ENCODE measurements at places on chromosomes 12 and 14.

DNA sequence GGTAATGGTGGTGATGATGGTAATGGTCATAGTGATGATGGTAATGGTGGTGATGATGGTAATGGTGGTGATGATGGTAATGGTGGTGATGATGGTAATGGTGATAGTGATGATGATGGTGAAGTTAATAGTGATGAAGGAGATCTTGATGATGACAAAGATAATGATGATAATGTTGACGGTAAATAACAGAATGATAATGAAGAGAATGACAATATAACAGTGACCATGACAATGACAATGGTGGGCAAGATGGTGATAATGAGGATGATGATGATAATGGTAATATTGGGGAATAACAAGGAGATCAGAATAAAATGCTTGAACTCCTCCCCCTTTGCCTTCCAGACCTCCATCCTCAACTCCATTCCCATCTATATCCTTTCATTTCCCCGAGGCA is 233.3 kb upstream of the SFSWAP start:
- DNase-seq = no peak

DNA sequence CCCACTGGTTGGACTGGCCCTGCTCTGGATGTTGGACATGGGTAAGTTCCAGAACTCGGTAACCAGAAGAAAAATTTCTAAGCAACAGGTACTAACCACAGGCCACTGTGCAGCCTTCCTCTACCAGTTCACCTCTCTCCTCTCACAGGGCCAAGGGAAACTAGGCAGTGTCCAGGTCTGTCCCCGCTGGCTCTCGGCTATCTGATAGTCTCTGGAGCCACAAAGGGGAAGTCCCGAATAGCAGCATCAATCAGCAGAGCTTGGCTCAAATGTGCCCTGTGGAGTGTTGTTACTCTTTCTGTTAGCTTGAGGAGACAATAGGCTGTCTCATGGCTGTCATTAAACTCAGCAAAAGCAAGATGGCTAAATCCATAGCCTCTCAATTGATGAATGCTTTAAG is 73.2 kb downstream of the TSPAN11 start:
- no peak for DNase-seq

GRCh38 chr12:94171595-94171930 is 23.2 kb downstream of the PLXNC1 start:
- no peak for DNase-seq

DNA sequence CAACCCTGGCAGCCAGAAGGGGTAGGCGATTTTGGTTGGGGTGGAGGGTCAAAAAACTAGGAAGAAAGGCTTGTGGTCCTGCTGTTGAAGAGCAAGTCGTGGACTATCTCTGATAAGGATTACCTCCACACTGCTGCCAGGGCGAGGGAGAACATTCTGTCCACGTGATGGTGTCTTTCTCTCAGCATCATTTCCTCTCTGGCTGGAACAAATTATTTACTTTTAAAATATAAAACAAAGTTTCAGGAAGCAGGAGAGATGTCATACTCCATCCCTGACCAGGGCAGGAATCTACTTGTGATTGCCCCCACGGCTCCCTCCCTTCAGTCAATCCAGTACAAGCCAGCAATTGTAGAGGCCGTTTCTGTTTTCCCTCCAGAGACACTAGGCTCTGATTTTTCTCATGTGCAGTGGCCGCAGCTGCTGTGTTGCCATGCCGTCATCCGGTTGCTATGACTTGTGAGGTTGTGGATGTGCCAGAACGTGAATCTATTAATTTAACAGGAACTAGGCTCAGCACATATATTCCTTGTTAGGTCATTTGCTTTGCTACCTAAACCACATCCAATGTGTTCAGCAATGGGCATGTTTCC is 61.5 kb upstream of the PTGR2 start:
- no peak for DNase-seq

DNA sequence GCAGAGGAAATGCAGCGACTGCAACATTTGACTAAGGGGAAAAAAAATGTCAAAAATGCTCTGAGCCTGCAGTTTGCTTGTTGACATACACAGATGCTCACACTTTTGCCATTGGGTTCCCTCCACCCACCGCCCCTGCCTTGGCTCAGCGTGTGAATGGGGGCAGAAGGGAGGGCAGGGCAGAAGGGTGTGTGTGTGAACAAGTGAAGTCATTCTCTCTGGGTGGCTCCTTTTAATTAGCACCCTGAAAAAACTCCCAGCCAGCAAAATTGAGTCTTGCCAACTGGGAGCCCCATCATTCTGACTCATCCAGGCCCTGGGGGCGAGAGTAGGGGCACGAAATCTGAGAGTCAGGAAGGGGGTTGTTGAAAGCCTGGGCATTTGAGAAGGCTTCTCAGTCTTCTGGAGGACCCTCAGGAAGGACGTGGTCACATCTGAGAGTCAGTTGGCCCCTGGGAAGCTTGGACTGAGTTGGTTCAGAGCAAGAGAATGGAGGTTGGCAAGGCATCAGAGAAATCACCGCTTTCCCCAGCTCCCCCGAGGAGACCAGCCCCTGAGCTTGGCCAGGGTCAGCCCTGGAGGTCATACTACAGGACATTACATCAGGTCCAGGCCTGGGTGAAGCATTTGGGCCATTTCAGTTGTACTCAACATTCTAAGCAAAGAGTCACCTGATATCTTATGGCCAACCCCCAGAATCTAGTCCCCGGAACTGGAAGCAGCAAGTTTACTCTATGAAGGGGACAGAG is 22.7 kb upstream of the KRT78 start:
- DNase-seq = no peak

DNA sequence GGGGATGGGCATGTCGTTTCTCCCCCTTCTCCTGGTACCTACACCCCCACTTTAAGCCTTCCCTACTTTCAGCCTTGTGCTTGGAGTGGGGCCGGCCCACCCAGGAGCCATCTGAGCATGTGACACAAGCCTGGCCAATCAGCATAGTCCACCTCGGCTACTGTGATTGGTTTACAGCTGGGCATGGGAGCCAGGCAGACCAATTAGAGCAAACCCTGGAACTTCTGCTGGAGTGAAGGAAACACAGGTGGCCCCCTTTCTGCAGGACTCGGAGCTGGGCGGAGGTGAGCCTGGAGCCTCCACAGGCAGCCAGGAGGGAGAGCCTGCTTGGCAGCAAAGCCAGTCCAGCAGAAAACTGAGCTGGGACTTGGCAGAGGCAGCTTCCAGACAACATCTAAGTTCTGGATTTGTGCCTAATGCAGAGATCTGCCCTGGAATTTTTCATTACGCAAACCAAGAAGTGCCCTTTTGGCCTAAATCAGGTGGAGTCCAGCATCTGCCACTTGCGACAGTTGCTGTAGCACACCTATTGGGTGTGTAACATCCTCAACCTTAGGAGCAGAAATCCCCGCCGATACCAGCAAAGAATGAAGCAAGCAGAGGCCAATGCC is 59.5 kb downstream of the SCARB1 start:
- no peak for DNase-seq

- no peak for DNase-seq
Measured at GRCh38 chr12:34363050-34363673, 340.9 kb downstream of the ALG10 start.

- peak; percentile 64 for DNase-seq
Measured at GRCh38 chr14:106436310-106436905, 910.0 kb downstream of the TMEM121 start.

DNA sequence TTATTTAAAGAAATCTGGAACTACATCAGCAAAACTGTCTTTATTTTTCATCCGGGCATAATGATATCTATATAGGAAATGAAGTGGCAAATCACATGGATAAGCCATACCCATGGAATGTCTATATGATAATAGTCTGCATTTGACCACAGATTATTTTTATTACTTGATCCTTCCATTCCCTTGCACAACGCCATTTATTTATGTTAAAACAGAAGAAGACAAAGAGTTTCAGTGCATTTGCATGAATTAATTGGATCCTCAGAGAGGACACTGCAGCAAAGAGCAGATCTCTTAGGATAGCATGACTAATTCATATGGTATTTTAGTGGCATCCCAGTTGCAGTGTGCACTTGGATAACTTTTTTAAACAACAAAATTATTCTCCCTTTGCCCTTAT is 345.0 kb downstream of the CCDC91 start:
- no peak for DNase-seq

GRCh38 chr12:97142737-97143410 is 235.8 kb downstream of the NEDD1 start:
- DNase-seq = no peak

- no peak for DNase-seq
Measured at GRCh38 chr12:79782172-79782900, 91.6 kb upstream of the PAWR start.

GRCh38 chr12:68497702-68498101 is 113.0 kb upstream of the RAP1B start:
- DNase-seq = no peak

DNA sequence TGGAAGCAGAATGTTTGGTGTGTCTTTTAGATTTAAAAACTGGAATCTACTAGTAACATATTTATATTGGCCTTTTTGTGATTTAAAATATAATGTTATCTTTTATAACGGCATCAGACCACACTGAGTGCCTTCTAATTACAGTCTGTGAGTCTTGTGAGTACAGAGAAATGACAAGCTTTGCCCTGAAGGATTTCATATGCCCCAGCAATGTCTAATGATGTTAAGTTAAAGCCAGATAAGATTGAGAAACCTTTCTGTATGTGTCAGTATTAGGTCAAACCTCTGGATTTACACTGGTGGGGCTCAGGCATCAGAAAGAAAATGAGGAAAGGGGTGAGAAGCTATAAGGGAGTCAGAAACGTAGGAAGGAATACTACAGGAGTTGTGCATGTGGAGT is 25.2 kb downstream of the PLEKHA5 start:
- DNase-seq = no peak

- DNase-seq = no peak
Measured at GRCh38 chr12:106048676-106049075, 90.1 kb downstream of the NUAK1 start.

GRCh38 chr12:67747869-67748742 is 99.6 kb downstream of the DYRK2 start:
- no peak for DNase-seq

- DNase-seq = no peak
Measured at GRCh38 chr14:31950764-31951637, 126.1 kb upstream of the ARHGAP5 start.

DNA sequence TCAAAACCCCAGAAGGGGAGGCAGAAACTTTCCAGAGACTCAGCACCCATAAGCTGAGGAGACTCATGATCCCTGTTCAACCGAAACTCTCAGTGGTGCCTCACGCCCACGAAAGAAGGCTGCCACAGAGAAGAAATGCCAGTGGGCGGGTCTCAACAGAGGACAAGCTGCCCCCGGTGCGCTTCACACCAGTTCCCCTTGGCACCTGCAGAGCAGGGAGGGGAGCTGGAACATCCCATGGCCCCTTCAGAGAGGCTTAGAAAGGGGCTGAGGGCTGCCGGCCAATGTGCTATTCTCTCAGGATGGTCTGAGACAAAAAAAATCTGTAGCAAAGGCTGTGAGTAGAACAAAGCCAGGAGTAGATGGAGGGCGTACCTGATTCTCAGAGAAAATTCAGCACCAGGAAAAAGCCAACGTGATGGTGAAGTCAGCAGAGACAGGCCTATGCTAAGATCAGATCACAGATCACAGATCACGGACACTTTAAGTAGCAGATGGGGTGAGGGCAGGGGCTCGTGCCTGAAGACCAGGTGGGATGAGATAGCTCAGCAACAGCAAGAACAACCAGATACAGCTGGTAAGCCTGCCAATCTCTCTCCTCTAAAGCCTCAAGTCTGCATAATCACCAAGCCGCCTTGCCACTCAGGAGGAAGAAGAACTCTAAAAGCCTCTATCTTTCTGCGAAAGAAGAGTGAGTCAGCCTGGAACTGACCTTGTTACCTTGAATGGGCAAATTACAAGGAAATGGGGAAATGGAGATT is 206.4 kb upstream of the GRIP1 start:
- DNase-seq = no peak

- DNase-seq = no peak
Measured at GRCh38 chr14:105856676-105857219, 330.4 kb downstream of the TMEM121 start.

GRCh38 chr14:68124979-68125731 is 305.6 kb downstream of the RAD51B start:
- DNase-seq = no peak

DNA sequence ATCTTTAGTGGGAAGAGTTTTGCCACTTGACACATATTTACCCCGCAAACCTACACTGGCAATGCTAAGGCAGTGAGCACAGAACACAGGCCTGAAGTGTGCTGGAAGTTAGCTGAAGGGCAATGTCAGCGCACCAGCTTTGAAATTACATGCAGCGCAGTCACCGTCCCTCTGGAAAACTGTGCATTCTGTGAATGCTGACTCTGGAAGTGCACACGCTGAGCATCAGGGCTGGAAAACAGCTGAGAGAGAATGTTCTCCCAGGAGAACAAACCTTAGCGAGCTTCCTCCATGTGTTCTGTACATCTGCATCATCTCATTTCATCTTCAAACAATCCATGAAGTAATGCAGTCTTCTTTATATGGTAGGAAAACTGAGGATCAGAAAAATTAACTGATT is 448.2 kb downstream of the NRXN3 start:
- no peak for DNase-seq

DNA sequence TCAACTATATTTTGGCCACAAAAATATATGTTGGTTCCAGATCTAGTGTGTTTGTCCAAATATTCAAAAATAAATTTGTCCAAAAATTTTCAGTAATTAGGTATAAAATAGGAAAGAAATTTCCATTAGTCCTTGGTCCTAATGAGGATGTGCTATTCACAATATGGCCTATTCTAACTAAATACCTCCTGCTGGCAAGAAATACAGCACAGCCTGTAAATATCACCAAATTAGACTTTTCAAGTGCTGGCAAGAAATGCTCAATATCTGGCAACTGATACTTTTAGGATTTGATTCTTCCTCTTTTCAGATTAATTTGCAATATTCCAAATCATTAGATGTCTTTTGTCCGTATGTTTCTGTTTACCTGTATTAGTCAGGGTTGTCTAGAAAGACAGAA is 1446.2 kb downstream of the LRFN5 start:
- no peak for DNase-seq

- DNase-seq = no peak
Measured at GRCh38 chr14:61190341-61190740, 90.8 kb downstream of the TMEM30B start.

GRCh38 chr14:34665785-34666435 is 36.0 kb upstream of the SNX6 start:
- DNase-seq = no peak

GRCh38 chr12:106655577-106655976 is 72.8 kb downstream of the RFX4 start:
- DNase-seq = no peak

GRCh38 chr12:99916555-99916954 is 68.2 kb downstream of the ANKS1B start:
- no peak for DNase-seq

DNA sequence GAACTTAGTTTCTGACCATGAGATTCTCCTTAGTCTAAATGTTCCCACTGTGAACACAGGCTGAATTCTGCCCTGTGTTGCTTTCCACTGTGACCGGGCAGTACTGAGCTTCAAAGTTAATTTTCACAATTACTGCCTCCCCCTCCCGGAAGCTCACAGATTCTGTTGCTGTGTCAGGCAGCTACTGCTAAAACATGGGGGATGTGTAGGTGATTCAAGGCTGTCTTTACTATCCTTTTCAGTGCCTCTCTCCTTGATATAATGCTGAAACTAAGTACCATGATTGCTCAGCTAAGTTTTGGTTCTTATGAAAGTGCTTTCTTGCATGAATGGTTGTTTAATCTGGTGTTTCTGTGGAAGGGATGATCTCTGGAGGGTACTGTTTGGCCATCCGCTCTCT is 428.3 kb upstream of the NOVA1 start:
- no peak for DNase-seq

- DNase-seq = no peak
Measured at GRCh38 chr14:90572441-90573150, 175.8 kb downstream of the CALM1 start.

All from stimulated activated CD4-positive, alpha-beta T cell treated with anti-CD3 and anti-CD28 coated beads, Interleukin-12 subunit alpha, Interleukin-12 subunit beta, amount 100 ng/mL, for 48 hours (primary cell).